ENCODE measurements at places on chromosomes 7 and 10.

- DNase-seq, result no peak
Observed at GRCh38 chr10:30216821-30217220, 132.3 kb downstream of the MTPAP start.

- no peak for DNase-seq
Observed at GRCh38 chr7:157971501-157971900, 616.1 kb downstream of the PTPRN2 start.

DNA sequence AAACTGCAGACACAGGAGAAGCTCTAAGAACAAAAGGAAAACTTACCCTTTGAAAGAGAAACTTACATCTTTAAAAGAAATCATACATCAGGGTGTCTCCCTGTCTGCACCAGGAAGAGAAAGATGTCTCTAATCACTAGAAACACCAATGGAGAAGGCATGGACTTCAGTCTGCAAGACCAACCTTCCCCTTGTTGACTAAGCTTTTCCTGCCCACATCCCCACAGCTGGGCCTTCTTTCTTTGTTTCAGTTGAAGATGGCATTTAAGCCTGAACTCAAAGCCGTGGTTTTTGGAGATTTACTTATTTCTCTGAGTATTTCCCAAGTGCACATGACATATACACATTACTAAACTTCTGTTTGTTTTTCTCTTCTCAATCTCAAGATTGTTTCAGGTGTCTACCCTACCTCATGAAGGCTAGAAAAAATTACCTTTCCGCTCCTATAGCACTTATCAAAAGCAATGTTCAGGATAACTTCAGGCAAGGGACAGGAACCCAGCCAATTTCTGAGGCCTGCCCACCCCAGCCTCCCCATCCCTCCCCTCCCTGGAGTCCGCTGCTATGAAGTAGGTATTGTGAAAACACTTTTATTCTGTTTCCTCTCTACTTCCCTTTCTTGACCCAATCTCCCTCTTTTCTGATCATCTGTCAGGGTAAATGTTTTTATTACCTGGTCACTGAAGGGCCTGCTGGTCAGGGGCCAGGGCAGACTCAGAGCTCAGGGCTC is 2.8 kb upstream of the SLC29A3 start:
- DNase-seq, result no peak

DNA sequence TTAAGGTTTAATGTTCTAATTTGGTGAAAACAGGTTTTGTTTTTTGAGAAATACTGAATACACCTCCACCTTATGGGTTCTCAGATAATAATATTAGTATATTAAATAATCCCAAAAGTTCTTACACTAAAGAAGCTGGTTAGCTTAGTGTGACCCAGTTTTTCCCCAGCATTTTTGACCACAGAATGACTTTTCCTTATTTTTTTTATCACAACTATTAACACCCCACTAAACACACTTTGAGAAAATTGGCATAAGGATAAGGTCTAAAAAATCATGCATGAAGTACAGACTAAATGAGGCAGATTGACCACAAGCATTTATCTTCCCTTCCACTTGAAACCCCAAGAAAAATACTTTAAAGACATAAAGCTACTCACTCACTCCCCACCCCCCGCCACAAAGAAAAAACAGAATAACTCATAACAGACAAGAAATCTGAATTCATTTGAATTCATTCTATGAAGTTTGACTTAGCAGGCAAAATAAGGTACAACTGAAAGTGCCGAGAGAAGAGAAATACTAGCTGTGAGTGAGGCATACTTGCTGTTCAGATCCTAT is 49.7 kb upstream of the WNT16 start:
- no peak for DNase-seq

DNA sequence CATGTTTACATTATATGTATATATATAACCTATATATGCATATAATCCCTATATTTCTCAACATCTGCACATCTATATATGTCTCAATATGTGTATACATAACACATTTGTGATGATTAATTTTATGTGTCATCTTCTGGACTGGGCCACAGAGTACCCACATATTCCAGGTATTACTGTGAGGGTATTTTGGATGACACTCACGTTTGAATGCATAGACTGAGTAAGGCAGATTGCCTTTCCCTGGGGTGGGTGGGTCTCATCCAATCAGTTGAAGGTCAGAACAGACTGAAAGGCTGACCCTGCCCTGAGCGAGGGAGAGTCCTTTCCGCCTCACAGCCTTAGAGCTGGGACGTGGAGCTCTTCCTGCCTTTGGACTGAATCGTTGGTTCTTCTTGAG is 295.2 kb upstream of the PFKP start:
- no peak for DNase-seq

DNA sequence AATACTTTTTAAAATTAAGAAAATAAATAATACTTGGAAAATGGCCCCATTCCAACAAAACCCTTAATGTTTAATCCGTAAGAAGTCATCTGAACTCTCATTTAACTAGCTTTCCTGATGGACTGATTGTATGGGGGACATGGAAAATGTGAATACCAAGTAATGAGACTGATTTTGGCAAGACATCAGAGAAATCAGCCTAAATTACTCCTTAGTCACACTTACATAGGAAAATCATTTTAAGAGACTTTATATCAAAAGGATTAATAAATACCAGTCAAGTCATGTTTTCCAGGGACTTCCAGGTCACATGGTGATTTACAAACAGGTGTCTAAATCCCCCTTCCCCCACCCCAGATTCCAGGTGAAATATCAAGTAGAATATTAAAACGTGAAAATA is 58.2 kb downstream of the GRM8 start:
- no peak for DNase-seq

- no peak for DNase-seq
Observed at GRCh38 chr10:124500757-124501156, 39.1 kb downstream of the LHPP start.

Data from CD4-positive, alpha-beta T cell treated with Interleukin-4 for 1 hour (primary cell).